NCI-H82 (cell line): ENCODE measurements at places on chromosomes 11 and 22.

GRCh38 chr11:2530131-2530854, 85.5 kb downstream of the KCNQ1 start:
- DNase-seq: no peak

DNA sequence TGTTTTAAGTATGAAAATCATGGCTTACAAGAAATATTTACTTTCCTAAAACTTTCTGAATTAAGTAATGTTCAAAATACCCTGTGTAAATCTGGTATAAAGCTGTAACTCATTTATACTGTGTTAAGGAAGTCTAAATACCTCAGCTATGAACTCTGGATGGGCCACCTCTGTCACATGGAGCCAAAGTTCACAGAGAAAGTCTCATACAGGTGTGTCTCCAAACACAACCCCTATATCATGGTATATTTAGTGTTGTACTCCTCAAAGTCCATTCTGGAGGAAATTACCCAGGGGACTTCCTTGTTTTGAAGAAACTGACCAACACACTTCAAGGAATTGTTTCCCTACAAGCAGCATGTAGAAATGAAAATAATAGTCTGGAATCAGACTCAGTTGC, 909.2 kb upstream of the TENM4 start:
- no peak for DNase-seq

GRCh38 chr11:62179995-62180394, 10.0 kb upstream of the SCGB1D1 start:
- DNase-seq: no peak

- DNase-seq: no peak
These were observed 20.5 kb upstream of the TEAD1 start for GRCh38 chr11:12653729-12654128.

GRCh38 chr11:34633990-34634693, 13.2 kb downstream of the EHF start:
- DNase-seq: no peak

DNA sequence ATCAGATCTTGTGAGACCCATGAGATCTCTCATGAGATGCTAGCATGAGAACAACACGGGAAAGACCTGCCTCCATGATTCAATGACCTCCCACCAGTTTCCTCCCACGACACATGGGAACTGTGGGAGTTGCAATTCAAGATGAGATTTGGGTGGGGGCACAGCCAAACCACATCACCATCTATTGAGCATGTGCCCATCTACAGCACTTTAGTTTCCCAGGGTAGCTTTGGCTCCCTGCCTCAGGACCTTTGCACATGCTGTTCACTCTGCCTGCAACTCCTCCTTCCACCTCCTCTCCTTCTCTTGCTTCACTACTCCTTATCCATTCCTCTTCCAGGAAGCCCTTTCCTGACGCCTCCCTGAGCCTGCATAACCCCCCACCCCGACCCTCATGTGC, 17.2 kb downstream of the GRIK4 start:
- DNase-seq: no peak

- DNase-seq: no peak
These were observed 55.3 kb downstream of the ZNF143 start for GRCh38 chr11:9516113-9516512.

GRCh38 chr22:22848364-22848866, 39.2 kb upstream of the IGLL5 start:
- peak; percentile 65 for DNase-seq

- no peak for DNase-seq
These were observed 551 bp downstream of the AGBL2 start for GRCh38 chr11:47714554-47715081.

- no peak for DNase-seq
These were observed 34.9 kb downstream of the BLID start for GRCh38 chr11:122081073-122081472.

- no peak for DNase-seq
These were observed 281.8 kb upstream of the PLET1 start for GRCh38 chr11:112542479-112542878.

DNA sequence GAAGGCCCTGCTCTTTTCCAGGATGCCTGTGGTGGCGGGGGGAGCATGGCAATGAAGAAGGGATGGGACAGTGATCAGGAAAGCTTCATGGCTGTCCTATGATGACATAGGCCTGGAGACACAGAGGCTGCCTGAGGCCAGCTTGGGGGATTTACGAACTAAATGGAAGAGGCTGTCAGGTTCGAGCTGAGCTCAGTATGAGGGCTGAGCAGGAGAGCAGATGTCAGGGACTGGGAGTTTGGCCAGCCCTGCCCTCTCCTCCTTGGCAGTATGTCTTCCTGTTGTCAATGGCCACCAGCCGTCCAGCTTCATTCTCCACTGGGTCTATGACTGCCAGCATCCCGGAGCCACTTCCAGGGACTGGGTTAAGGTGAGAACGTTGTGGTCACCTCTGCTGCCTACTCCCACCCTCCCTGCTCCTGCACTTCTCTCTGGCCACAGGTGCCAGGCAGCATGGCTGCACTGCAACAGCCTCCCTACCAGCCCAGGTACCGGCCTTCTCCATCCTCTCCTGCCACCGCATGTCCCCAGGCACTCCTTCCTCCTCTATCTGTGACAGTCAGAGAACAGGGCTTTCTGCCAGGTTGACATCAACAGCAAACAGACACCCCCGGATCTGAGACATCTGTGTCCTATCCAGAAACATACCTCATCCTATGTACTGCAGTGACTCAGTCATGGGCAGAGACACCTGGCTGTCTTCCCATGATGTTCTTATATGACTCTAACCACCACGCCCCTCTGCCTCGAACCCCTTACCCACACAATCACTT, 75.1 kb downstream of the KIRREL3 start:
- no peak for DNase-seq

GRCh38 chr11:72584939-72585597, 89.2 kb downstream of the PDE2A start:
- DNase-seq: no peak

- peak; percentile 56 for DNase-seq
These were observed 38.4 kb downstream of the ZC3H12C start for GRCh38 chr11:110131386-110132123.

GRCh38 chr22:28771195-28771791, 1.2 kb upstream of the CCDC117 start:
- no peak for DNase-seq

DNA sequence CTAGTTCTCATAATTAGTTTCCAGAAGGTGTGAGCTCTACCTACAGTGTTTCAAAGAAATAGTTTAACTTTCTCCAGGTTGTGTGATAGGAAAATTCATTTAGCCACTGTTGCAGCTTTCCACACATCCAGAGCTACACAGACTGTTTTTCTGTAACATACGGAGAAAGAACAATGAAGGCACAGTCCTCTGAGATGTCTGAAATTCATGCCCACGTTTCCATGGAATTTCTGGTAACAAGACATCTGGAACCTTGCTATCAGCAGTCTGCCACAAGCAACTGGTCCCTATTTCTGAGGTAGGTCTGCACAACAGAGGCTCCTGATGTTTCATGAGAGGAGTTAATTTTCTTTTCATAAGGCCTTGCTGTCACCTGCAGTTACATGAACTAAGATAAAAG, 273.3 kb upstream of the C11orf87 start:
- DNase-seq: no peak

DNA sequence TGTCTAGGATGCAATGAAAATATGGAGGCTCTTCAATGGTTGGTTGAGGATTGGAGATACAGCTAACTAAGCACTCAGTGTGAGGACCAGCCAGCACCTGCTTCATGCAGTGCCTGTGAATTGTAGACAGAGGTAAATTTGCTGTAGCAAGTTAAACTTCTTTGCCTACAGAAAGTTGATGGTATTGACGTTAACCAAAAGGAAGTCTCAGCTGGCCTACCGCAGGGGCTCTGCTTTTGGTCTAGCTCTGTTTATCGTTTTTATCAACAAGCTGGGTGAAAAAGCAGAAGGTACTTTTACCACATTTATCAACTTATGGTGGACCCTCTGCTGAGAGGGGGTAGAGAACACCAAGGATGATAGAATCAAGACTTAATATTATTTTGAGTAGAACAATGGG, 51.6 kb downstream of the GRAMD1B start:
- no peak for DNase-seq

- peak; percentile 77 for DNase-seq
These were observed 61.2 kb downstream of the CECR2 start for GRCh38 chr22:17430412-17430811.
